CMK (cell line): ENCODE measurements at places on chromosomes 16 and 17.
A peak's percentile ranks its signal among the peaks of the same experiment; 100 is the strongest.

DNA sequence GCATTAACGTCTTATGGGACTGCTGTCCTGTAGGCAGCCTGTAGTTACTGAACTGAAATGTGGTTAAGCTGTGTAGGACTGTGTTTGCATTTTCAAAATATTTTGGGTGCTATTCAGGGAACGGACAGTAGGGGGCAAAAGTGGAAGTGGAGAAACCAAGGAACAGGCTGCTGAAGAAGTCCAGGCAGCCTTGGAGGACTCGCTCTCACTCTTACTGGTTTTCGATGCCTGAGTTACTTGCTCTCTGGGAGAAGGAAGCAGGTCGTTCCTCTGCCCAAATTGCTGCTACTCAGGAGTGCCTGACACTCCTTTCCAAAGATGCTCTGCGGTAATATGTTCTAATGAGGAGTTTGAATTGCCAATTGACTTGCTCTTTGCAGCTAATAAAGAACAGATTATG, 64.5 kb upstream of the RBFOX1 start:
- peak; percentile 20 for DNase-seq

- DNase-seq: no peak
These were observed 1.2 kb upstream of the NFATC3 start for GRCh38 chr16:68083861-68084503.

- DNase-seq: no peak
These were observed 42.4 kb downstream of the RNF157 start for GRCh38 chr17:76197911-76198310.

DNA sequence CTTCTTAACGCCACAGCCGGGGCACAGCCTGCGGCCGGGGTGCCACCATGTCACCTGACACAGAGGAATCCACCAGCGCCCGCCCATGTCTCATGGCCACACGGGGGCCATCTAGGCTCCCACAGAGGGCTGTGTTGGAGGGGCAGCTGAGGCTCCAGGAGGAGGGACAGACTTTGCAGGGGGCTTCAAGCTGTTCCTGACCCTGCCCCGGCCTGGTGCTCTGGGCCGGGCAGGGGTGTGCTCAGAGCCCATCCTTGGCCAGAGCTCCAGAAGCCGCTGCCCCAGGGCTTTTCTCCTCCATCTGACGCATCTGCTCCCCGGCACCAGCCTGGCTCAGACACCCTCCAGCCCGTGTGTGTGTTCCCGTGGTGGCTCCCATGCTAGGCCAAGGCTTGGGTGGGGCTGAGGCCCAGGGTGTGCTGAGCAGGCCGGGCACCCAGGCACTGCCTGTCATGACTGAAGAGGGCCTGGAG, 7.8 kb upstream of the SLC38A10 start:
- DNase-seq: no peak

- no peak for DNase-seq
These were observed 6.3 kb downstream of the ESRP2 start for GRCh38 chr16:68229431-68230175.

GRCh38 chr16:49855822-49856671, at the start of gene ZNF423:
Gene ZNF423 (minus strand): TSS chr16:49856112. CDS start chr16:49855774, 338 bp downstream.
- DNase-seq: no peak

DNA sequence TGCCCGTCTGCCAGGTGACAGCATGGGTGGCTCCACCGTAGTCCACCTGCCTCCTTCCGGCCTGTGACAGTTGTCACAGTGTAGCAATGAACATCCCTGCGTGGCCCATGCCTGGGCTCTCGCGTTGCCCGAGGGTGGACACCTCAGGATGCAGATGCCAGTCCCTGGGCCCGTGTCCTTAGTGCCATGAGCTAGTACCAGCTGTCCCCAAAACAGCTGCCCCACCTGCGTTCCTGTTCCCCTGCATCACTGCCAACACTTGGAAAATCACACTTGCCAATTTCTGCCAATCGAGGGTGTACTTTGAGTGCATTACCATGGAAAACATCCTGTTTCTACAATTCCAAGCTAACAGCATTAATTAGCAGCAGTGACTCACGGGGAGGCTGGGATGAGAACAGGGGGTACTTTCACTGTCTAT, 9.0 kb upstream of the C16orf95 start:
- no peak for DNase-seq

- no peak for DNase-seq
These were observed 895 bp downstream of the SEPTIN1 start for GRCh38 chr16:30381291-30382041.

GRCh38 chr16:78528265-78528664, 428.8 kb downstream of the WWOX start:
- DNase-seq: no peak

DNA sequence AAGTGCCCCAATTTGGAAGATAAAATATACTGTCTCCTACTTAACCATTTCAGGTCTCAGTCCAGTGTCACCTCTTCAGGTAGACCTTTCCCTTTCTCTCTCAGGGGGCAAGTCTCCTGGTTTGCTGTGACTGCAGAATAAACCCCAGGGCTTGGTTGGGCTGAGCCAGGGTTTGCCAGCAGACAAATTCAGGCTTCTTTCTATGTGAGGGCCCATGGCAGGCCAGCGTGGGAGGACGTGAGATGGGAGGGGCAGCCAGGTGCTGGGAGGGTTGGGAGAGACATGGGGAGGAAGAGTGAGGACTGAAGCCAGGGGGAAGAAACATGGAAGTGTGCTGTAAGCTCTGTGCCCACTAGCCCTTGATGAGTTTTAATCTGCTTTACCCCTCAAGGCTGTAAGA, 163.2 kb downstream of the SPECC1 start:
- no peak for DNase-seq

- no peak for DNase-seq
These were observed 5.6 kb upstream of the ANKS4B start for GRCh38 chr16:21227866-21228265.

GRCh38 chr16:57536306-57537193, at the start of gene CCDC102A:
Gene CCDC102A (minus strand): TSS chr16:57536571. CDS start chr16:57529177, 7,394 bp downstream.
- DNase-seq: no peak

GRCh38 chr16:17591655-17592405, 121.1 kb upstream of the XYLT1 start:
- DNase-seq: no peak

DNA sequence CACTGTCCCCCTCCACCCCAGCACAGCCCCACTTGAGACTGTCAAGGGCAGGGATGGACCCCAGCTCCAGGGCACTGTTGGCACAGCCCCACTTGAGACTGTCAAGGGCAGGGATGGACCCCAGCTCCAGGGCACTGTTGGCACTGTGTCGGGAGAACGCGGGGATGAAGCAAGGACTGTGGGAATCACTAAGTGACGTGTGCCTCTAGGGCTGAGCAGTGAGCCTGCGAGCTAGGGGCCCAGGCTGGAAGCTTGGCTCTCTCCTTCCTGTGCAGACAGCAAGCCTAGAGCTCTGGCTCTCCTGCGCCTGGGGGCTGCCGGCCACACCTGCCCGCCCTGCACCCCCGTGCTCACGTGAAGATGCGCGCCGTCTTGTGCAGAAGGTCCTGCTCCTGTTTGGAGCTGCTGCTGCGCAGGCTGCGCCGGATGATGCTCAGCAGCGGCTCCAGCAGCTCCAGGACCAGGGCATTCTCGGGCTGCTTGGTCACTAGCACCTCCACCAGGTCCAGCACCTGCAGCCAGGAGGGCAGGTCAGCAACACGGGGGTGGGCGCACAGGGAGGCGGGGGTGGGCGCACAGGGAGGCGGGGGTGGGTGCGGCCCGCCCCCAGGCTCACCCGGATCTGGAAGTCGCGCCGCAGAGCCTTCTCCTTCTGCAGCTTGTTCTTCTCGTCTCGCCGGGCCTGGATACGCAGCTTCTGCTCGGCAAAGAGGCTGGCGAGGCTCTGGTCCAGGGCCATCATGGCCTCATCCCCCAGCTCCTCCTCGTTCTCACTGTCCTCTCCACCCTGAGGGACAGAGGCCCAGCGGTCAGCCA, 10.8 kb downstream of the MYBBP1A start:
- no peak for DNase-seq

DNA sequence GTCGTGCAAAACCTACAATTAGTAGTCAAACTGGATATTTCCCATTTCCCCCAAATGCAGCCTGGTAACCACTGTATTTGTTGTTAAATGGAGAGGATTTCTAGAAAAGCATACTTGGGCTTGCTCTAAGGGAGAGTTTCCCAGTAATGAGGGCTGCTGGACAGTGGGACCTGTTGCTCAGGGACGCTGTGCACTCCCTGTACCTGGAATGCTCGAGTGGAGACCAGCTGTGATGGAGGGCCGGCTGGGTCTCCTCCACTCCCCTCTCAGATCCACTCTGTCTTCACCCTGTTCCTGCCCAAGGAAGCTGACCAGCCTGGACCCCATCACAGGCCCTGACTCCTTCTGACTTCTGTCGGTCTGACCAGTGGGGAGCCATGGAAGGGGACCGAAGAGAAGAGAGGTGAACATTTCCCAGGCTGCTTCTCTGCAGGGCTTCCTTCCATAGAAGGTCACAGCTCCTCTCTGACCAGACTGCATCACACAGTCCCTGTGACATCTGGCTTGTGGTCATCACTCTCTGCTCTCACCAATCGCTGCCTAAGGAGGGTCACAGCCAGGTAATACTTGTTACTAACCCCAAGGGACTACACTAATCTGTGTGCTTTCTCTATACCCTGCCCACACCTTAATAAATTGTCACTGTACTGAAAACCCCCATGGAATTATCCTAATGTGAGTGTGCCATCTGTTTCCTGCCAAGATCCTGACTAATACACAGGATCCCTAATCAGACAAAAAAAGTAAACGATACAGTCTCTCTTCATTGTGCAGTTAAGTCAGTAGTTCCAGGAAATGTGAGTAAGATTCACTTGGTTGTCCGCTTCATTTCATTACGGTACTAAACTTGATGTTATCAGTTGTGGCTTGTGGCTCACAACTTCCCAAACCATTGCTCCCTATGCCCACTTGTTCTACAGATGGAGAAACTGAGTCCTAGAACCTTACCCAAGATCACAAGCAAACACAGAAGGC, 102.4 kb downstream of the CCT6B start:
- no peak for DNase-seq

GRCh38 chr16:25107466-25107792, 4.1 kb upstream of the LCMT1 start:
- DNase-seq: no peak

DNA sequence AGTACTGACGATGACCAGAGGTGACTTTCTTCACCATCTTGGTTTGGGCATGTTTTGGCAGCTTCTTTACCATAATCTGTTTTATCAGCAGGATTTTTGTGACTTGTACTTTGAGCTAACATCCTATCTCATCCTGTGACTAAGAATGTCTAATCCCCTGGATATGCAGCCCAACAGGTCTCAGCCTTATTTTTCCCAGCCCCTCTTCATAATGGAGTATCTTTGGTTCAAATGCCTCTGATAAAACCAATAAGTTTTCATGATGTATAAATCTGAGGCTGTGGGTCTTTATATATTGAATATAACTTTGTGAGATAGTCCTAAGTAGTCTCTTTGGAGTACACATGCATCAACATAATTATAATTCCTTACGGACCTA, 186.9 kb upstream of the WSB1 start:
- no peak for DNase-seq

DNA sequence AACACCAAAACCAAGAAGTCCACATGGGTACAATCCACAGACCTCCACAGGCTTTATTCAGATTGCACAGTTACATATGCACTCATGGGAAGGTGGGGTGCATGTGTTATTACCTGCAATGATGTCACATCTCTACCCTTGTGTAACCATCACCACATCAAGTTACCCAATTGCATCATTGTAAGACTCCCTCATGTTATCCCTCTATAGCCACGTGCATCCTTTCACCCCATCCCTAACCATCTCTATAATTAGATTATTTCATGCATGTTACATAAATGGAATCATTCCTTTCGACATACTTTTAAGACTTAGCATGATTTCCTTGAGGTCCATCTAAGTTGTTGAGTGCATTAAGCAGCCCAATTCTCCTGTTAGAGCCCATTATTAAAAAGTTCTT, 408.2 kb upstream of the C16orf82 start:
- DNase-seq: no peak

- DNase-seq: no peak
These were observed 76.7 kb downstream of the CEP112 start for GRCh38 chr17:66115246-66115645.

DNA sequence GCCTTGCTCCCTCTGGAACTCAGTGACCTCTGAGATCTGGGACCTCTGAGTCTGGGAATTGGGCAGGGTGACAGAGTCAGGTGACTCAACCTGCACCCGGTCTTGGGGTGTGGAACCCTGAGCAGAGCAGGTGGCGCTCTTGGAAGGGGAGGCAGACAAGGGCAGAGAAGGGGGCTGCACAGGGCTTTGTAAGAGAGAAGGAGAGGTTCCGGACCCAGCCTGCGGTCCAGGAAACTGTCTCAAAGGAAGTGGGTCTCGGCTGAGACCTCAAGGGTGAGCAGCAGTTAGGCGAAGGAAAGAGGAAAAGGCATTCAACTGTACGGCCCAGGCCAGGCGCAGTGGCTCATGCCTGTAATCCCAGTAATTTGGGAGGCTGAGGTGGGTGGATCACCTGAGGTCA, 10.0 kb upstream of the RIPOR1 start:
- DNase-seq: no peak

- DNase-seq: no peak
These were observed 557.7 kb downstream of the MAF start for GRCh38 chr16:79042886-79043285.

DNA sequence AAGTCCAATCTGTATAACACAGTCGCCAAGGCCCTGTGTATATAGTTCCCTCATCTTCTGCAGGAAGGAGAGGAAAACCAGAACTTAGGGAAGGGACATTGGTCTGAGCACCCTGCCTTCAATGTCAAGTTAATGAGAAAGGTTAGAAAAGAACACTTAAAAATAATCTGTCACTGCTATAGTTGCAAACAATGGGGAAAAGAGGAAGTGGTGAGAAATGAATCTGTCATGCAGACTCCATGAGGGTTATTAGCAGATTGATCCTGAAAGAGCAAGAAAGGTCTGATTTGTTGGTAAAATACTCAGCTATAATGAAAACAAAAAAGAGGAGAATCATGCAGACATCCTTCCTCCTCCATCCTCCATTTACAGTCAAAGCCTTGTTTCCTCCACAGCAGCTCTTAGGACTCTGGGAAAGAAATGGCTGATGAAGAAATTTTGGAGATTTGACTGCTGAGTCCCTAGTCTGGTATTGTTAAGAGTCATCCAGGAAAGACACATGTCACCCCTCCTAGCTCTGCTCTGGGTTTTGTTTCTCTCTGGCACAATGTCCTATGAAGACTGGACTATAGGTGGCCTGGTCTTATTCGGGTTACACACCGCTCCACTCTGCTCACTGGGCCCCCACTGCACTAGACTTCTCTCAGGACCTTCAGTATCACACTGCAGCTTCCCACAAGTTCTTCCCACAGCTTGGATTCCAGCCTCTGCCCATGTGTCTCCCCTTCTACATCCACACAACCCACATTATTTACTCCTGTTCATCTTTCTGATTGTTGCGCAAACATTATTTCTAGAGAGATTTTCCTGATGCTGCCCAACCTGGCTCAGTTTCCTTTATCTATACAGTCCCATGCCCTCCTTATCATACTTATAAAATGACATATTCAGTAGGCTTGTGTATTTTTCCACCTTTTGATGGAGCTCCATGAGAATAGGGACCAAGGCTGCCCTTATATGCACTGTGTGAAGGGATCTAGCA, 56.5 kb upstream of the XYLT1 start:
- no peak for DNase-seq

DNA sequence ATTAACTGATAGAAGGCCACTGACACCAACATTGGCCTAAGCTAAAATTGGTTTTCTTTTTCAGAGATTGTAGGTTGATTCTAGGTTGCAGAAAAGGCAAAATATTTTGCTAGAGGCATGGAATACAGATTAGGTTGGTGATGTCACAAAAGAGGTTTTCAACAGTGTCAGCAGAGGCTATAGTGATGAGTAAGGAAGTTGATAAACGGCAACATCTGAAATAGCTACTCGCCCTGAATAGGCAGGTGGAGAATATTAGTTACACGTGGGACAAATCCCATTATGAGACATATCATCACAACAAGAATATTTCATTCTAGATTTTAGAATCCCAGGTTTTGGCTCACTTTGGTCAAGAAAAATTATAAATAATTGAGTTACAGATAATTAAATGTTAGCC, 1.5 kb upstream of the TOM1L1 start:
- DNase-seq: no peak
